ENCODE measurements at places on chromosomes 13 and 19. TPM values are rescaled to one million over a fixed set of nuclear protein-coding genes. Genes with fewer than 3 reads are reported as not detected.

- DNase-seq, result no peak
Measured at GRCh38 chr13:20353973-20354372, 121.9 kb upstream of the GJB6 start.

DNA sequence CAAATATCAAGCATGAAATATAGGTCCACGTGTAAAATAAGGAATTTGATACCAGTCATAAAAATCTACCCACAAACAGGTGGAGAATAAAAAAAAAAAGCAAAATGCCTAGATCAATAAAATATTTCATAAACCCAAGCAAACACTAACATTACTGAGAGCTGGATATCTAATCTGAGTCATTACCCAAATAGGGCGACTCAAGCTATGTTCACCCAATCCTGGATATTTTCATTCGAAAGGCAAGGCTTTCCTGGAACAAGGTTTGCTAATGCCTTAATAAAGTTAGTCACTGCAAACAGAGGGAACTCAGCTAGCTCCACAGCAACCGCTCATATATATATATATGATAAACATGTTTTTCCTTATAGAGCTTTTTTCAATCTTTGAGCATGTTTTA is 33.5 kb upstream of the TM9SF2 start:
- DNase-seq, result no peak

DNA sequence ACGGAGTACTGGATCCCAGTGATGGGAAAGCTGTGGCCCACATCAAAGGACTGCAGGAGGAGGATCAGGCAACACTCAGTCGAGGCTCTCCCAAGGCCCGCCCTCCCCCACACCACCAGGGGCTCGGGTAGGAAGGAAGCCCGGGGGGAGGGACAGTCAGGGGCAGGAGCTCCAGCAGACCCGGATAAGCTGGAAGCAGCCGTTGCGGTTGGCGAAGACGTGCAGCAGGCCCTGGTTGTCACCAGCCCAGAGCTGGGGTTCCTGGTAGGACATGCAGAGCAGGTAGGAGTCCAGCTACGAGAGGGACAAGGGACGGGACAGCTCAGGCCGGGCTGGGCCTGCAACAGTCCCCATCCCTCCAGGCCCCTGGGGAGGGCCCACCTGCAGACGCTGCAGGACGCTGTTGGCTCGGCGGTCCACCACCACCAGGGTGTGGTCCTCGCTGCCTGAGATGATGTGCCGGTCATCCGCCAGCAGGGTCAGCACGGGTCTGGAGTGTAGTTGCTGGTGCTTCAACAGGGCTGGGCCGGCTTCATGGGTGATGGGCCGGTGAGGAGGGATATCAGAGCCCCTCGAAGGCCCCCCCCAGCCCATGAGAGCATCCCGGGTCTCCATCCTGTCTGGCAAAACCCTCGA is 1.9 kb downstream of the GNG14 start:
- DNase-seq, result no peak

GRCh38 chr19:19860756-19861390 is 4.8 kb upstream of the ZNF253 start:
- peak; percentile 20 for DNase-seq

DNA sequence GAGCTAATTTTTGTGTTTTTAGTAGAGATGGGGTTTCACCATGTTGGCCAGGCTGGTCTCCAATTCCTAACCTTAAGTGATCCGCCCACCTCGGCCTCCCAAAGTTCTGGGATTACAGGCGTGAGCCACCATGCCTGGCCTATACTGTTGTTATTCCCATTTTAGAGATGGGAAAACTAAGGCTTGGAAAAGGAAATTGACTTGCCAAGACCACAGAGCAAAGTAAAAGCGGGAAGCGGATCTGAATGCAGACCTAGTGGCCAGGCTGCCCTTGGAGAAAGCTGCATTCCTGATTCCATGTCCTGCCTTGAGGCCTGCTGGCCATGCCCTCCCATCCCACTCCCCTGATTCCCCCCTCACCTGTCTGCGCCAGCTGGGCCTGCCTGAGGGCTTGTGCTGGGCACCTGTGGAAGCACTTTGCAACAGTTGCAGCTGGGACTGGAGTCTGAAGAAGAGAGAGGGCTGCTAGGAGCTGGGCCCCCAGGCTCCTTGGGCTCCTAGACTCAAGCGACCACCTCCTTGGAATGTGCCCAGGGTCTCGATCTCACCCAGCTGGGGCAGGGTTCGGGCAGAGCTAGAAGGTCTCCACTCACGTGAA is 5.7 kb downstream of the PALM3 start:
- no peak for DNase-seq

KANK3 gene
- total RNA-seq, result 1.7 TPM

ZNF607 gene
- 3.0 TPM for total RNA-seq

SIRT2 gene
- 29.0 TPM for total RNA-seq

Measured in activated T-helper 2 cell treated with anti-CD3 and anti-CD28 coated beads, Interferon-gamma antibody, Interleukin-2, Interleukin-4, amounts not matched to agents 10 μg/mL and 5 μg/mL and 100 μg/mL, durations not matched to agents 14 hours and 24 hours and 36 hours (primary cell).